Brain (organoid and tissue), 16 donors: ENCODE measurements at places on chromosomes 2 and 18.

DNA sequence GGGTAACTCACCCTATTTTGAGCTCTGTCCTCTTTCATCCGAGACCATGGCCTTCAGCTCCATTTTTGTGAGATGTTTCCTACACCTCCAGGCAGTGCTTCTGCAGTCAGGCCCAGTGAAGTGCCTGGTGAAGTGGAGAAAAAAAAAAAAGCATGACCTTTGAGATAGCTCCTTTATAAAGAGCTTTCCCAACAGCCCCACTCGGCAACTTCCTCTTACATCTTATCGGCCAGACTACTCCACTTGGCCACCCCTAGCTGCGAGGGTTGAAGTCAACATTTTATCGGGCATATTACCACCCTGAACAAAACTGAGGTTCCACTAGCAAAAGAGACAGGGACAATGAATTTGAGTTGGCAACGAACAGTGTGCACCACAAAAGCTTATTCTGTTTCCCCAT, 124.8 kb upstream of the RNF152 start:
- DNase-seq: no peak

GRCh38 chr18:33210575-33211189, 229.8 kb downstream of the CCDC178 start:
- peak; percentile 85 for DNase-seq

- DNase-seq: no peak
Measured at GRCh38 chr18:2683055-2683454, 27.5 kb downstream of the SMCHD1 start.

DNA sequence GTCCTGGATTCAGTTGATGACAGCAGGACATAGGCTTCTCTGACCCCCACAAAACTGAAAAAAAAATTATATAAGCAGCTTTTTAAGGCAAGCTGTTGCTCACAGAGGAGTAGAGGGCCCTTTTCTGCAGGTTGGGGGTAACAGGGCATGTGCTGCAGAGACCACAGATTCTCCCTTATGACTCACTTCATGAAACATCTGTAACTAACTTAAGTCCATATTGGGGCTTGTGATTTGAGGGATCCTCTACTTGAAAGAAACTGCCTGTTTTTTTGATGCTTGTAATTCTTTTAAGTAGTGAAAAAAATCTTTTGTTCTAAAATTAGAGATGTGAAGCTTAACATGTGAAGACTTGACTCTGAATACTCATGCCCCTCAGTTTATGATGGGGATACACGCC, 33.4 kb downstream of the XRCC5 start:
- DNase-seq: no peak

DNA sequence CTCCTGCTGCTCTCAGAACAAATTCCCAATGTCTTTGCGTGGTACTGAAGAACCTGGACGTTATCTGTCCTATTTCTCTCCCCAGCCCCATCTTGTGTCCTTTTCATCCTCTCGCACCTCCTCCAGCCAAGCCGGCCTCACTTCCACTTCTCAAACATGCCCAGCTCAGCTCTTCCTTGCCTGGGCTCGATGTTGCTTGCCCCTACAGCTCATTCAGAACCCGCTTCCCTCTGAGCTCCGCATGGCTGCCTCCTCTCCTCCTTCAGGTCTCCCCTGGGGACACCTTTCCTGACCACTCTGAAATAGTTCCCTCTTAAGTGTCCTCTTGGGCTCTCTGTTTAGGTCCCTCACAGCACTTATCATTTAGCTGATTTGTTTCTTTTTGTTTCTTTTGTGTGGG, 6.7 kb upstream of the SMARCAL1 start:
- DNase-seq: no peak

GRCh38 chr18:52342456-52342855, 2.5 kb downstream of the DCC start:
- DNase-seq: peak; percentile 51

GRCh38 chr2:28543316-28544035, 47.6 kb downstream of the PLB1 start:
- DNase-seq: no peak

GRCh38 chr18:62784966-62785413, 69.6 kb downstream of the PHLPP1 start:
- DNase-seq: peak; percentile 79

GRCh38 chr2:240248721-240249422, 108.4 kb upstream of the OTOS start:
- no peak for DNase-seq

GRCh38 chr2:96618596-96619283, 19.4 kb downstream of the KANSL3 start:
- DNase-seq: no peak

GRCh38 chr2:77387324-77387723, 134.9 kb downstream of the LRRTM4 start:
- no peak for DNase-seq

- no peak for DNase-seq
Measured at GRCh38 chr2:9753665-9754531, 89.4 kb upstream of the TAF1B start.

GRCh38 chr2:137333386-137334165, 568.2 kb downstream of the THSD7B start:
- no peak for DNase-seq

- peak; percentile 65 for DNase-seq
Measured at GRCh38 chr2:168915441-168916330, 14.6 kb downstream of the G6PC2 start.

DNA sequence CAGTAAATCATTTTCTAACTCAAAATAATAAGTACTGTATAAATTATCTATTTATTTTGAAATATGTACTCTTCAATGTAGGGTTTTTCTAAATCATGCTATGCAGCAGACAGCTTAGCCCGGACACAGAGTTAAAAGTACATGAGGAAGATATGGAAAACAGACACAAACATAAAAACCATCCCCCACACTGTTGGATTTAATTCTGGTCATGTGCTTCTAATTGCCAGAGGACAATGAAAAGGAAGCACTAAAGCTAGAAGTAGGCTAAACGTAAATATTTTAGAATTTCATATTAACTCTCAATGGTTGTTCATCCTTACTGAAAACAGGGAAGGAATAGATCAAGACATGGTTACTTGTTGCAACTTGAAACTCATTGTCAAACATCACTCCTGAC, 420.7 kb downstream of the ERBB4 start:
- no peak for DNase-seq

GRCh38 chr2:183995632-183996031, 602.7 kb upstream of the ZNF804A start:
- peak; percentile 60 for DNase-seq

DNA sequence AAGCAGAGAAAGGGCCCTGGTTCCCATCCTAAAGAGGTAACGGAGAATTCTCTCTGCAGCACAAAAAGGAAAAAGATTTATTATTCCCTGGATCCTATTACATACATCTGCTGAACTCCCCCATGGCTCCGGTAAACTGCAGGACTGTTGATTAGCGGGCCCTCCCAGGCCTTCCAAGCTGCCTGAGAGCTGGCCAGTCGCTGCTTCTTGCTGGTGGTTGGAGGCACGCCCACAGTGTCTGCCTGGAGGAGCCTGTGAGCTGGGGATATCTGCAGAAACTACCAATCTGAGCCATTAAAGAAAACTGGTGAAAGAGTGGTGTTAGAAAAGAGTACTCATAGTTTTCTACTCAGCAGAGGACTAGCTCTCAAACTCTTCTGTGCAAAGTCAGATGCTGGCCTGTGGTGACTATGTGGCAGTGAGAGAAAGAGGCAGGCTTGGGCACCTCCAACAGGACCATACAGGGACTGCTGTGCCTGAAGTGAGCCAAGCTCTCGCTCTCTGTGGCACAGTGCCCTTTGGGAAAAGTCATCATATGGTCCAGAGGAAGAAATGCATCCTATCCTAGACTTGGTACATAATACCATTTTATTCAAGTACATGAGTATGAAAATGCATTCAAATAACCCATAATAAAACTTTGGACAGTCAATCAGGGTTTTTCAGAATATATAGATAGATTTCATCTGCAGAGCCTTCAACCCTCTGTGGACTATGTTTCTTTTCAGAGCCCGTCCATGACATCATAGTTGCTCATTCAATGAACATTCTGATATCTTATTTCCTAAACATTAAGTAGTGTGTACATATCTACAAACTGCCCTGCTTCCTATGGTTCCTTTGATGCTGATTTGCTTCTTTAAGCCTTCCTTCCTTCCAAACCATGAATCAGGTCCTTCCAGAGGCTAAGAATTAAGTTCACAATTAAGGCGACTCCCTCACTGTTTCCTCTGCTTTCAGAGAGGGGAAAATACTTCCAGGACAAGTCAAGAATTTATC, 242.0 kb upstream of the LYPD1 start:
- no peak for DNase-seq

DNA sequence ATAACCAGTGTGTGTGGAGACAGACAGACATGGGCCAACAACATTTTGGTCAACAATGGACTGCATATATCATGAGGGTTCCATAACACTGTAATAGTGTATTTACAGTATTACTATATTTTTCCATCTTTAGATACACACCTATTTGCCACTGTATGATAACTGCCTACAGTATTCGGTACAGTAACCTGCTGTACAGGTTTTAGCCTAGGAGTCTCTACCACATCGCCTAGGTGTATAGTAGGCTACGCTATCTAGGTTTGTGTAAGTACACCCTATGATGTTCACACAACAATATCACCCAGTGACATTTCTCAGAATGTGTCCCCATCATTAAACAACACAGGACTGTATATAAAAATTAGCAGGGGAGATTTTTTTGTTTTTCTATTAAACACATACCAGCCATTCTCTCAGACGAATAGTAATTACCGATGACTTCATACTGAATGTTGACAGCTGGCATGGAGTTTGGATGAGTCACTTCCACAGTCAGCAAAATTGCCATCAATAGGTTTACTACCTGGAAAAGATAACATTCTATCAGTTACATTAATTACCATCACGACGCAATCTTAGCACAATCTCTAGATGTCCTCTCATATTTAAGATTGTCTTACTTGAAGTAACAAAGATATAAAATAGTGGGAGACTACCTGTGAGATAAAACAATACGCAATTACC, 10.8 kb downstream of the LAPTM4A start:
- no peak for DNase-seq

GRCh38 chr2:237350597-237350996, 63.4 kb downstream of the COL6A3 start:
- no peak for DNase-seq

GRCh38 chr18:34600874-34601656, 109.0 kb upstream of the DTNA start:
- DNase-seq: no peak

DNA sequence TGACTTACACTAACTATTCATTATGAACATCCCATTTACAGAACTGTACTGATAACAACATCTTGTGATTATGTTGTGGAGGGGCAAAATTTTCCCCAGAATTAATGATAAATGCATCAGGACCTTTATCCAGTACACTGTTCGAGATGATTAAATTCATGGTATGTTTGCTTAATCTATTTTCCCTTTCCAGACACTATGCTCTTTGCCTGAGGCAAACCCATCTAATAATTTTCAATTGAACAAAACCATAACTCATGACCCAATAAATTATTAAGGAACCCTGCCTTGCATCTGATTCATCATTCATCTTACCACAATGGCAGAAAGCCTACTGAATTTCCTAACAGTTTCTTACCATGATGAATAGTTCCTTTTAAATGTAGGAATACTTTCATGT, 385.0 kb downstream of the DSEL start:
- DNase-seq: no peak

DNA sequence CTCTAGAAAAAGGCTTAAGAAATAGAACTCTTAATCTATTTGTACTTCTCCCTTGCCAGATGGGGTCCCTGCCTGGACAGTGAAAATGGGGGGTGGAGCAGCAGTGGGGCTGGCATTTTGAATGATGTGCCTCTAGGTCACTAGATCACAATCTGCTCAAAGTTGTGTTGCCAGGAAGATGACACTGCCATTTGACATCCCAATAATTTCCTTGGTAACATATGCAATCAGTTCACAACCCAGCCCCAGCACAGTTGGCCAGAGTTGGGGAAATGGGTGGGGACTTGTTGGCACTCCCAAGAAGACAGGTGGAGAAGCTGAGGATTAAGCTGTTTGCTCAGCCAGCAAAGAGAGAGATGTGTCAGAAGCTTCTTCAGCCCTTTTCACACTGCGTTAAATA, 558.3 kb upstream of the KLHL29 start:
- peak; percentile 36 for DNase-seq

DNA sequence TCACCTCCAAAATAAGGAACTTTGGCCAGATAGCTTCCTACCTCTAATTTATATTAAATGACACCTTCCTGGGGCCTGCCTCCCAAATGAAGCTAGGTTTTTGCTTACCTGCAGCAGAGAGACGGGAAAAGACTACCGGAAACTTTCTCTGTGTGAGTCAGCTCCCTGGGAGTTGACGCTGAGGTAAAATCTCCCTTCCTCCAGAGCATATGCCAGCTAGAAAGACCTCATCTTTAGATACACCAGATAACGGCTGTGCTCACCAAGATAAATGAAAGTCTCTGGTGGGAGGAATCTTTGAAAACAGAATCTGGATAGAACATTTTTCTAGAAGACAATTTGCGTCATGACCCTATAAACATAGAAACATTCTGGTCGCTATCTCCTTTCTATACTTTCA, 99.7 kb upstream of the RFX8 start:
- no peak for DNase-seq

- DNase-seq: no peak
Measured at GRCh38 chr2:76314271-76315020, 603.7 kb upstream of the GCFC2 start.

GRCh38 chr2:154827286-154827685, 128.8 kb downstream of the KCNJ3 start:
- peak; percentile 34 for DNase-seq

- DNase-seq: peak; percentile 57
Measured at GRCh38 chr2:218010140-218010983, 7.6 kb upstream of the TNS1 start.

DNA sequence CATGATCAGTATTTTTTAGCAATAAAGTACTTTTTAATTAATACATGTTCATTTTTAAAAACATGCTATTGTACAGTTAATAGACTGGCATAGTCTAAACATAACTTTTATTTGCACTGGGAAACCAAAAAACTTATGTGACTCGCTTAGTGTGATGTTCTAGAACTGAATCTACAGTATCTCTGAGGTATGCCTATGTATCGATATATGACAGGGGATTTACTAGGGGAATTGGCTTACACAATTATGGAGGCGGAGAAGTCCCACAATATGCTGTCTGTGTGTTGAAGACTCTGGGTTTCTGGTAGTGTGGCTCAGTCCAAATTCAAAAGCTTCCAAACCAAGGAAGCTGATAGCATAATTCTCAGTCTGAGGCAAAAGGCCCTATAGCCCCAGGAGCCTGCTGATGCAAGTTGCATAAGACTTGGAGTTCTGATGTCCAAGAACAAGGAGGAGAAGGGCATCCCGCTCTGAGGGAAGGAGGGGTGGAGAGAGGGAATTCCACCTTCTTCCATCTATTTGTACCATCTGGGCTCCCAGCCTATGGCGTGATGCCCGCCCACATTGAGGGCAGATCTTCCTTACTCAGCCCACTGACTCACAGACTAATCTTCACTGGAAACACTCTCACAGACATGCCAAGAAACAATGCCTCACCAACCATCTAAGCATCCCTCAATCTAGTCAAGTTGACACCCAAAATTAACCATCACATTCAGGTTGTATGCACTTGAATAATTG, 27.5 kb downstream of the ZNF638 start:
- DNase-seq: no peak
